Cerebellum (tissue), 4 donors: ENCODE measurements at places on chromosomes 7 and 10. TPM values are rescaled to one million over a fixed set of nuclear protein-coding genes. Genes with fewer than 3 reads are reported as not detected.

SLC26A3 gene
- total RNA-seq = 0.54 TPM

GRM8 gene
- total RNA-seq = 25.2 TPM

CHST3 gene
- 22.0 TPM for total RNA-seq

FXYD4 gene
- not detected for total RNA-seq
